ENCODE measurements at places on chromosomes 3 and 15. TPM values are rescaled to one million over a fixed set of nuclear protein-coding genes. Genes with fewer than 3 reads are reported as not detected.

Gene SYNPR
- total RNA-seq, result not detected

Gene SAMMSON
- not detected for total RNA-seq

Gene EAF2
- total RNA-seq, result 4.6 TPM

Gene PLSCR5
- not detected for total RNA-seq

Gene MAP2K5
- 14.0 TPM for total RNA-seq

Gene UPK1B
- 0.50 TPM for total RNA-seq

Gene CMTM8
- 28.5 TPM for total RNA-seq

- DNase-seq, result no peak
These were observed 27.6 kb downstream of the TBC1D2B start for GRCh38 chr15:78049691-78050440.

- DNase-seq, result no peak
These were observed 1.9 kb downstream of the CHD2 start for GRCh38 chr15:92901995-92902394.

DNA sequence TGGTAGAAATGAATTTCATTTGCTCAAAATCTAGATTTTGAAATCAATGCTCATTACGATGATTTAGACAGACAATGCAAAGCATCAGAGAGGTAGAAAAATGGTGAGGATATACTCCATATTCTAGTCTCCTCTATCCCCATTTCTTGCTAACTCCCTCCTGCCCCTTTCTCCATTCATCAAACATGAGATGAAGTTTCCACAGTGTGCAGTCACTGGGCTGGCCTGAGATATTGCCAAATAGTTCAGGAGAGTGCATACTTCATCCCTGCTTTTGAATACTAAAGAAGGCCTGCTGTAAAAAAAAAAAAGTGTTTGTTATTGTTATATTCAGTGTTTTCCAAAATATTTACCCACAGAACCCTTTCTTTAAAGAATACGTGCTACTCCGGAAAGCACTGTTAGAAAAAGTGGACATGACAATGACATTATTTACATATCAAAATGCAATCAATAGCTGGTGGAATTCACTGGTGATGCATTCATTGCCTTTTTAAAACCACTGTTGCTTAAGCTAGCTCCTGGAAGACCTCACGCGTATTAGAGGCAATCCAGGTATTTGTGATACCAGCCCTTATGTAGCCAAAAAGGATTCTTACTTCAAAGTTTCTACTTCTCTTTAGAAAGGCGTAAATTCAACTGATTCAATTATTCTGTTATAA lies 247.6 kb upstream of the SOX2 start:
- no peak for DNase-seq

- DNase-seq, result peak; percentile 38
These were observed 1.4 kb downstream of the DVL3 start for GRCh38 chr3:184156522-184156955.

DNA sequence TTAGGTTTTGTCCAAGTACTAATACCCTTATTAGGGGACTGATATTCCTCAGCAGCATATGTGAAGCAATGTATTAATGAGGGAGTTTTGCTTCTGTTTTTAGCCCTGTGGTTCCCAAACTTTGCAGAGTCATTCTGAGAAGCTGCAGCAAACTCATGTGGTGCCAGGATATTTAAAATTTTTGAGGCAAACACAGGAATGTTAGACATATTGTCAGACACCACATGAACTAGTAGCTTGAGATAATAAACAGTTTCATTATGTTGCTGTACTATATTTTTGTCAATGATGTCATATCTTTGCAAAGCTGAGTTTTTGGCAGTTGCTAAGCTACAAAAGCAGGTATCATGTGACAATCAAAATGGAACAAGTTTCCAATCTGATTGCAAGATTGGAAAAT lies 36.6 kb downstream of the ATP6V1A start:
- no peak for DNase-seq

DNA sequence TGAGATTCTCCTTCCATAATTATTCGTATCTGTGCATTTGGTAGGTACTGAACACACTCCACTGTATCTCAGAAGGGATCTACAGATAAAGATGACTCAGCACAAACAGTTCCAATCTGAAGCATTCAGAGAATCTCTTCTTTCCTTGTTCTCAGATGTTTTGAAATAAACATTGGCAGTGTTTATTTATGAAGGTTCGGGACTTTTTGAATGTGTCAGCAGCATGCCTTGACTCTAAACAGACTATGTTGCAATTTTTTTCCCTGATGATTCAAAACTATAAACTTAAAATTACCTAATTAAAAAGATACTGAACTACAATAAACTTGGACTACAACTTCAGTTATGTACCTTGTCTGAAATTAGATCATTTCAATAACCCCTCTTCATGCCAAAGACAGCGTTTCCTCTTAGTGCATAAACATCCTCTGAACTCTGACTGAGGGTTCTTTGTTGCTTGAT lies 612.9 kb upstream of the TBL1XR1 start:
- peak; percentile 13 for DNase-seq

- no peak for DNase-seq
These were observed 5.8 kb upstream of the DIS3L start for GRCh38 chr15:66287461-66288057.

DNA sequence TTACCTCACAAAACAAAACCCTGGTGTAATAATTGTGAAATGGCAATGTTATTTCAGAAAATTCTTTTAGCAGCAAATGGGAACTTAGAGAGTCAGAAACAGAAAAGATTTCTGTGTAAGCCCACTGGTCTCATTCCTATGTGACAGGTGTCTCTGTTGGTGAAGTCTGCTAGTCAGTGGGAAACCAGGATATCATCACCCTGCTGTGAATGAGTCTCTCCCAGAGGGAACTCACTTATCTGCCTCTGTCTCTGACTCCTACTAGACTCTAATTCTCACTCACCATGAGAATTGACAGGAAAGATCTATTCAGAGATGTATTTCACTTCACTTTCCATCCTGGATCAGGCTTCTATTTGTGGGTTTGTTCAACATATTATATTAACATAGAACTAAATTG lies 266.0 kb downstream of the EPHA3 start:
- DNase-seq, result no peak

GRCh38 chr3:135181408-135181807 lies 386.3 kb downstream of the EPHB1 start:
- DNase-seq, result no peak

- no peak for DNase-seq
These were observed 7.5 kb downstream of the EPHB1 start for GRCh38 chr3:134802428-134803050.

GRCh38 chr3:44252332-44252959 lies 10.8 kb downstream of the TOPAZ1 start:
- DNase-seq, result no peak

All from Caco-2 (cell line).